ENCODE measurements at places on chromosomes 7 and 10. TPM values are rescaled to one million over a fixed set of nuclear protein-coding genes. Genes with fewer than 3 reads are reported as not detected.
A peak's percentile ranks its signal among the peaks of the same experiment; 100 is the strongest.

GRCh38 chr7:39554583-39555165 is 11.5 kb upstream of the YAE1 start:
- DNase-seq, result no peak

GRCh38 chr10:21509341-21510240 is 15.9 kb downstream of the SKIDA1 start:
- no peak for DNase-seq

GRCh38 chr7:96014617-96015016 is 242.3 kb downstream of the DYNC1I1 start:
- DNase-seq, result no peak

- no peak for DNase-seq
Observed at GRCh38 chr10:70909326-70909935, 21.1 kb upstream of the PCBD1 start.

GRCh38 chr7:55887821-55888247 is 578 bp downstream of the ZNF713 start:
- no peak for DNase-seq

DNA sequence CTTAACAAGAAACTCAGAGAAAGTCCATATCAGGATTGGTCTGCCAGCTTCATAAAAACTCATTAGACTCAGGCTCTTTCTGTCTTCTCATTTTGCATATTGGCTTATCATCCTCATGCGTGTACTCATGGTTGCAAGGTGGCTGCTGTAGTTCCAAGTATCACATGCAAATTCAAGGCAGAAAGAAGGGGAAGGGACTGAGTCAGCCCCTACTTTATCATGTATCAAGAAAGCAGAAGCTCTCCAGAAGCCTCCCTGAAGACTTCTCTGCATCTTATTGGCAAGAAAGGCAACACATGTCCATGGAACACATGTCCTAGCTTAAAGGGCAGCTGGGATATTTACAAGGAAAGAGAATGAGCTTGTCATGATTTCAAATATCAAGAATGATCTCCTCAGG is 19.4 kb upstream of the EZH2 start:
- DNase-seq, result no peak

DNA sequence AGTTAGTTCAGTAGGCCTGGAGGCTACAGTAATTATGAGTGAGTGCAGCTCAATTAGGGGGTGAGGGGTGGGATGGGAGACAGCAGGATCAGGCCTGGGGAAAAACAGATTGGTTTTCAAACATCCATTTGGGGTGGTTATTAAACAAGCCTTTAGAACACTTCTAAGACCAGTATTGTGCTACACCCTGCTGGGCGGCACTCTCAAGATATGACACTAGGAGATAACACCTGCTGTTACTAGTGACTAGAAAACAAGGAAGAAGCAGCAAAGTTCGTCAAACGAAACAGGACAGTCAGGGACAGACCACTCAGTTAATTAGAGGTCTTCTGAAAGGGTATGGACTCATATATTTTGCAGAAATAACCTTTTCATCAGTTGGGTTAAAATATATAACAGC is 353.6 kb downstream of the PTEN start:
- DNase-seq, result peak; percentile 55

- DNase-seq, result no peak
Observed at GRCh38 chr10:601660-601963, 87.9 kb downstream of the DIP2C start.

DNA sequence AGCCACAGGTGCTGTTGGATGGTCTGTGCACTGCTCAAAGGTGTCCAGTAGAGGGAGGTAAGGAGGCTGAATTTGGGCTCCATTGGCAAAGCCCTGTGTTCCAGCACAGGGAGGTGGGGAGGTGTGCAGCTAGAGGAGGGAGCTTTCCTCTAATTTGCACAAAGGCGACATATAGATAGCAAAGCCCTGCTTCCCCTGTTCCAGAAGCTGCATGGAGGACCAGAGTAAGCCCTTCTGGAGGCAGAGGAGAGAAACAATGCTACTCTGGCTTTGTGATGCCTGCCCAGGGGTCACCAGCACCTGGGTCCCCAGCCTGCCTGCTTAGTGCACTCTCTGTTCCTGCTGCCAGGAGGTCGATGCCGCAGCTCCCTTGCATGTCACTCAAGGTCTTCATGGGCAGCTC is 3.4 kb upstream of the ARHGAP22 start:
- DNase-seq, result peak; percentile 43

DNA sequence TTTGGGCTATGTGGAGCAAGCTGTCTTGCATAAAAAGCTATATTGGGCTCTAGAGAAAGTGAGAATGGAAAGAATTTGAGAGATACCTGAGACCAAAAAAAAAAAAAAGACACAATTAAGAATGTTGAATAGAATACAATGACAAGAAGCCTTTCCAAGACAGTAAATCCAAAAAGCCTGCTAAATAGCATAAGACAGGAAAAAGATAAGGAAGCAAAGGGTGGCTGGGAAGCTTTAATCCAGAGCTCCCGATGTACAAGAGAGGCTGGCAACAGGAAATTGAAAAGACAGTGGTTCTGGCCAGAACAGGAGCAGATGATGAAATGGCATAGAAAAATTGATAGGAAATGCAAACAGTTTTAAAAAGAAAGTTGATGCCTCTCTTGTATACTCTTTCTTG is 174.9 kb downstream of the CACNA2D1 start:
- DNase-seq, result no peak

DNA sequence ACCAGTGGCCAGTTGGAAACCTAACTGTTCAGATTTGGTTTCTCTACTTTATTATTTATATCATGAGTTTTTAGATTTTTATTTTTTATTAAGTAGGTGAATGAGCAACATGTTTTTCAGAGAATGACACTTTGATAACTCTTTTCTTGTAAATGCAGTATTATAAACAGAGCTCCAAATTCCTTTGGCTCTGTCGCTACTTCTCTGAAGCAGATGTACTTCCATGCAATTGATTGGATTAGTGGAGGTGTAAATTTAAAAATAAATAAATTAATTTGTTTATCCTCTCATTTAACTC is 34.3 kb upstream of the ICA1 start:
- no peak for DNase-seq

- no peak for DNase-seq
Observed at GRCh38 chr7:100364480-100364879, 6.6 kb downstream of the PILRB start.

DNA sequence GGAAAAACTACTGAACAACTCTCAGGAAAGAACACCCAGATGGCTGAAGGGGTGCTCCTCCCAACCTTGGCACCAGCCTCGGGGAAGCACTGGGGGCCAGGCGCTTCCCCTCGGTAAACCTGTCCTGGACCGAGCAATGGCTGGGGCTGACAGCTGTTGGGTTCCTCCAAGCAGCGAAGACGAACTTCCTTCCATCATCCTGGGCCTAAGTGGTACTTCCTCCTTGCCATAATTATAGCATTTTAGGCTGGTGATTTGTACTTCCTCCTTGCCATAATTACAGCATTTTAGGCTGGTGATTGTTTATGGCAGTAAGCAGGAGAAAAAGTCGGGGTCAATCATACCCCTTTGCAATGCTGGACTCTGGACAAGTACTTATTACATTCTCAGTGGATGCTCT is 69.3 kb downstream of the MYOF start:
- DNase-seq, result no peak

- no peak for DNase-seq
Observed at GRCh38 chr7:131211500-131211899, 116.2 kb upstream of the MKLN1 start.

DNA sequence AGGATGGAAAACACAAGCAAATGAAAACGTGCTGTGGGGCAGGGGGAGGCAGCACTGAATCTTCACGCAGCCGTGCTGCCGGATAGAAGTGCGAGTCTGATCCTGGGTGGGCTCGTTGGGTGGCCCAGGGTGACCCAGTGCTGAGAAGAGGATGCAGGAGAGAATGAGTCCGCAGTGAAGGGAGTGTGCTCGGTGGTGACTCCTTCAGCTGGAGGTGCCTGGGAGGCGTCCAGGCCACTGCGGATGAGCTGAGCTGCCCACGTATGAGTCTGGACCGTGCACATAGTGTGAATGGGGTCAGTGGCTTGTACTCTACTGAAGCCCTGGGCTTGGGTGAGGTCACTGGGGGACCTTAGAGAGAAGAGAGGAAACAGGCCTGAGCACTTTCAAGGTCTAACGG is 190.0 kb upstream of the MGMT start:
- DNase-seq, result peak; percentile 53

- DNase-seq, result peak; percentile 22
Observed at GRCh38 chr7:131231381-131232220, 96.1 kb upstream of the MKLN1 start.

DNA sequence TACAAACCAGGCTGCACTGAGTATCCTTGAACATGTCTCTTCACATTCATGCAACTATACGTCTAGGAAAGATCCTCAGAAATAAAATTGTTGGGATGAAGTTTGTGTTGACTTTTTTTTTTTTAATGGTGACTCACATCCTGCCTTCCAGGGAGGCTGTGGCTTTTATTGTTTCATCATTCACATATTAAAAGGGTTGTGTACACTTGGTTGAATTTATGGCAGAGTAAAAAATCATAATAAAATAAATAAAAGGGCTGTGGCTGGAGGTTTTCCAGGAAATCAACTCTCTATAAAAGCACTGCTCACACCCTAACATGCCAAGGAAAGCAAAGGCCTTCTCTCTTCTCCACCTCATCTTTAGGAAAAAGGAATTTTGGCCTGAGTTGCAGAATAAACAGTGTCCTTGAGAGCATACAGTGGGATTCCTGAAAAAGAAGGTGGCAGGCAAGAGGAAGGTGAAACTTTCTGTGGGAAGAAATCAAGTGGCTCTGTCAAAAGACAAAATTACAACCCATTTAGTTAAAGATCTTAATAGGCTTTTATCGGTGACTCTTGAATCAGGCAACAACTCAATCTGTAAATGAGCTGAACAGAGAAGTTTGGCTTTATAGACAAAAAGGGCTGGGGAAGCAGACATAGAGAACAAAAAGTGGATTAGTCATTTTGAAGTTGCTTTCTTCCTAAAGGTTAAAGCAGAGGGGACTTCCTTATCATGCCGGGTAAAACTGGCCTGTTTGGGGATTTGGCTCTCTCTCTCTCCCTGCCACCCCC is 41.6 kb upstream of the FHIP2A start:
- no peak for DNase-seq

GRCh38 chr10:61284222-61284890 is 168.8 kb downstream of the TMEM26 start:
- no peak for DNase-seq

DNA sequence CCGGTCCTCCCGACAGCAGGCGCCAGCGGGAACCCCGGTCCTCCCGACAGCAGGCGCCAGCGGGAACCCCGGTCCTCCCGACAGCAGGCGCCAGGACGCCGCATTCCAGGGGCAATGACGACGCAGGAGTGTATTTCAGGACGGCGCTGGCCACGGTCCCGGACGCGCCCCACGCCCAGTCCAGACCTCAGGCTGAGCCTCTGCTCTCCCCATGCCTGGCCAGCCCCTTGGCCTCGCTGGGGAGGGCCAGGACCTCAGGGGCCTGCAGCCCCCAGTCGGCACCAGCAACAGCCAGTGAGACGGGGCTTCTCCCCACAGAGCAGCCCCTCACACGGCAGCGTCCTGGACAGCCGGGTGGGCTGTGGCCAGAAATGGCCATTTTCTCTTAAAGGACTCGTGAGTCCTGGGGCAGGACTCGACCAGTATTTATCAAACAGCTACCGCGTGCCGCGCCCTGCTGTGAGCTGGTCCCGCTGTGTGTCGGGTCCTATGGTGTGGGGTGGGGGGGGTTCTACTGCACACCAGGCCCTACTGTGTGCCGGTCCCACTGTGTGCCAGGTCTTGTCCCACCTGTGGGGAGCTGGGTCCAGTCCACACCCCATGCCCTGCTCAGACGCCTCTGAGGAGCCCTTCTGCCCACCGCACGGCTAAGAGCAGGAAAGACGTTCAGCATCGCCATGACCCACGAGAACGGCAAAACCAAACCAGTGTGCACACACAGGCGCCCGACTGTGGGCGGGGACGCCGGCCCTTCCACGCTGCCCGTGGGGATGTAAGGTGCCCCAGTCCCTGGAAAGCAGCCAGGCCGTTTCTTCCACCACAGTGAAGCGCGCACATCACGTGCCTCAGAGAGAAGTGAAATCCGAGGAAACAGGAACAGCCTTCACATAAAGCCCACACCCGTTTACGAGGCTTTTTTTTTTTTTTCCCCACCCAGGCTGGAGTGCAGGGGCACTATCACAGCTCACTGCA is 33.3 kb downstream of the GET4 start:
- peak; percentile 73 for DNase-seq

- peak; percentile 22 for DNase-seq
Observed at GRCh38 chr7:44980393-44981034, 1.7 kb upstream of the MYO1G start.

DNA sequence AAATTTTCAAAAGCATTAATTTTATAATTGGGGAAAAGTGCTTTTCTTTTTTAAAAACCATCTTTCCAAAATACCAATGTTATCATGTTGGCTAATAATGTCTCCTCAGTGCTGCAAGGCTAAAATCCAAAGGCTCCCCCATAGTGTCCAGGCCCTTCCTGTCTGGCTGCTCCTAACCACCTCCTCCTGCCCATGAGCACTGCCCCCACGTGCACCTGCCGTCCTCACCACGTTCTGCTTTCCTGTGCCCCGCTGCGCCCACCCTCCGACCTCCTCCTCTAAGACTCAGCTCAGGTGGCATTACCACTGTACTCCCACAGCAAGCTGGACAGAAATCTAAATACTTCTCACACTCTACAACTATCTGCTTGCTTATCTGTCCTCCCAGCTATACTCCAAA is 17.7 kb downstream of the PAXIP1 start:
- DNase-seq, result no peak

DNA sequence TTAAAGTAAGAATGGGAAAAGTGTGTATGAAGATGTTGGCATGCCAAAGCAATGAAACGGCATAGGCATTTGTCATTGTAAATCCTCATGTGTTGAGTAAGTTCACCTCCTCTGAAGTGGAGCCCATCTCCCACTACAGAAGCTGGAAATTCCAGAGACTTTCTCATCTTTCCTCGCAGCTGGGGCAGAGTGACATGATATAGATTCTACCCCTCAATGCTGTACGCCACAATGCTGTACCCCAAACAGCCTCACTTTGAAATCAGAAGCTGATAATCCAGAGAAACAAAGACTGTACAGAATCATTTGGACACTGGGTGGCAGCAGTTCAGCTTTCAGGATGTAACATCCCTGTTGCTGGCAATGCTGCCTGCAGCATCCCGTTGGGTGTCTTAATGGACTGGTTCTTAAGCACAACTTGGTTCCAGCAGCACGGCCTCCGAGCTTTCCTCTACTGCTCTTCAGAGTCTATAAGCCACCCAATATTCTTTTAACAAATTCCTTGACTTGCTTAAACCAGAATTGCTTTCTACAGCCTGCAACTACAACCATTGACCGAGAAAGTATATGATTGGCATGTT is 18.8 kb downstream of the ZC3HAV1L start:
- peak; percentile 85 for DNase-seq

GRCh38 chr10:62669341-62669740 is 135.2 kb upstream of the ADO start:
- DNase-seq, result no peak

Gene NUTM2E
- 0.16 TPM for total RNA-seq

Gene KCNIP2
- 5.6 TPM for total RNA-seq

Gene TMEM140
- total RNA-seq, result 5.1 TPM

Gene OR2A1
- not detected for total RNA-seq

Gene TAF6
- total RNA-seq, result 99.1 TPM

Gene RADIL
- 25.6 TPM for total RNA-seq

Gene LIPK
- not detected for total RNA-seq

Gene FOXP2
- 5.9 TPM for total RNA-seq

Gene SYPL1
- 116 TPM for total RNA-seq

Gene NAT16
- total RNA-seq, result 0.50 TPM

Gene DGKB
- total RNA-seq, result 0.55 TPM
